ENCODE measurements at places on chromosomes 12 and 14.

DNA sequence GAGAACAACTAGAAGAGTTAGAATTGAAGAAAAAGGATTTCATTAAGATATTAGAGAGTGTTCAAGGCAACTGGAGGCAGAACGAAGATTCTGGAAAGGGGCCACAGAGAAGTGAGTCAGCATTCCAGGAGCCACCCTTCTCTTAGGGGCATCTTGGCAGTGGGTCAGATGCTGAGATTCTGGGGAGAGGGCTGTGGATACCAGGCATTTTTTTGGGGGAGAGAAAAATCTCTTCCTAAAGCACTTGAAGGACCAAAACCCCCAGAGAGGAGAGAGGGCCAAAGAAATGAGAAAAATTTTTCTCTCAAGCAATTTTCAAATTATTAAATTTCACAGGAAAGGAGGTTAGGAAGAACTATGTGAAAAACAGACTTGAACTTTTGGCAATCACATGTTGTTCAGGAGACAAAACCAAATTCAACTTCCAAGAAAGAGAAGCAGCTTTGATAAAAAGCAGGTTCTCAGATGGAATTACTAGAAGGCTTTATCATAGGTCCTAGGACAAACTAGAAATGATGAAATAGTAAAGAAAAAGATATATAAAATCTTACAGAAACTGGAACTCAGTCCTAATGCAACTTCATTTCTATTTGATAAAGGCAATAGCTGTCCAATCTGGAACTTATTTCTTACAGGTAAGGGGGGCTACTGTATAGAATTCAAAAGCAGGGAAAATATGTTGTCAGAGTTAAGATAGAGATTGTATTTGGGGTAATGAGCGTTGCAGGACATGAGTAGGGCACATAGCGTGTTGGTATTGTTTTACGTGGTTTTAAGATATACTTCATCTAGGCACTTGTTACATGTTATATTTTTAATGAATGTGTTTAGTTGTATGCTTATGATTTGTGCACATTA, 1.1 kb upstream of the CLEC2D start:
- no peak for DNase-seq

- DNase-seq: no peak
Observed at GRCh38 chr14:51432302-51432948, 192.4 kb downstream of the TMX1 start.

GRCh38 chr12:90841336-90841735, 113.6 kb downstream of the CCER1 start:
- no peak for DNase-seq

GRCh38 chr14:34452258-34452822, 9.7 kb downstream of the SPTSSA start:
- no peak for DNase-seq

DNA sequence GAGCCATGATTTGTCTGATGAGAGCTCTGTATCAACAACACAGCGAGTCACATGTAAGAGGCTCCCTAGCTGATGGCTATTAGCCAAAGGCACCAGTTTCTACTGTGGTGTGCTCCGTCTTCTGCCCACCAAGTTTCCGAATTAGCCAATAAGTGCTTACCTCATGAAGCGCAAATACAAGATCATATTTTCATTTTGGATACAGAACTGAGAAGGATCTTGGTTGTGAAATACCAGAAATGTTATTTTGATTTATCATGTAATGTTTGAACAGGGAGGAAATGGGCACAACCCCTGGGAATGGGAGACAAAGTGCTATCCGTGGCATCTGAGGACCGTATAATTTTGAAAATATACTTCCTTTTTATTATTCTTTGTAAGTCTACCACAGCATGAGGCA, 234.3 kb downstream of the DACT1 start:
- no peak for DNase-seq

DNA sequence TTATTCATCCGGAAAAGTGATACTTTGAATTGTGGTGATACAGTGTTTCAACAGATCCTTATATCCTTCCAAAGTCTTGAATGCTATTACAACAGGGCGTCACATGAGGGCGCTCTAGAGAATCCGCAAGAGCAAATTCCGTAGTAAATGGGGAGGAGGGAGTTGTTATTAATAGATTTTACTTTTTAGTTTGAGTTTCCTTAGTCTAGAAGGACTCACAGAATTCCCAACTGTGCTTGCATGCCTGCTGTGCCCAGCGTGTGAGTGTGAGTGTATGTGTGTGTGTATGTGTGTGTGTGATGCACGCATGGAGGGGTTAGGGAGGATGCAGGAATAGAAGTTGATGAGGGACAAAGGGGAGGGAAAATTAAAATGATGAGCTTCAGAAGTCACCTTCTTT, 375.3 kb downstream of the C12orf75 start:
- DNase-seq: peak; percentile 3

DNA sequence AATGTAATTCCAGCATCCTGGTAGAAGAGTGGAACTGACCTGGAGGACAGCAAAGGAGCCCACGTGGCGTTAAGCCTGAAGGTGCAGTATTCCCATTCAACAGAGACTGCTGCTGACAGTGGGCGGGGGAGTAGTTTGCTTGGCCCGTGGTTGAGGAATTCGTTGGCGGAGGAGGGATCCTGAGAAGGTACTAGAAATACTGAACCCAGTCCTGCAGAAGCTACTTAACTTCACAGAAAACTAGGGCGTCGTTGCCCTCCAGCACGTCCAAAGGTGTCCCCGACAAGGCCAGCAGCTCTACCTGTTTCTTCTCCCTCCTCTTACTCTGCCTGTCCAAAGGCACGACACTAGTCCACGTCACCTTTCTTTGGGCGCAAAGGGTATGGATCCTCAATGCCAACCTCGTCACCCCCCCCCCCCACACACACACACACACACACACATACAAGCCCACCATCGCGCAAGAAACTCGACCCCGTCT, 303 bp downstream of the PUS7L start:
- DNase-seq: no peak

DNA sequence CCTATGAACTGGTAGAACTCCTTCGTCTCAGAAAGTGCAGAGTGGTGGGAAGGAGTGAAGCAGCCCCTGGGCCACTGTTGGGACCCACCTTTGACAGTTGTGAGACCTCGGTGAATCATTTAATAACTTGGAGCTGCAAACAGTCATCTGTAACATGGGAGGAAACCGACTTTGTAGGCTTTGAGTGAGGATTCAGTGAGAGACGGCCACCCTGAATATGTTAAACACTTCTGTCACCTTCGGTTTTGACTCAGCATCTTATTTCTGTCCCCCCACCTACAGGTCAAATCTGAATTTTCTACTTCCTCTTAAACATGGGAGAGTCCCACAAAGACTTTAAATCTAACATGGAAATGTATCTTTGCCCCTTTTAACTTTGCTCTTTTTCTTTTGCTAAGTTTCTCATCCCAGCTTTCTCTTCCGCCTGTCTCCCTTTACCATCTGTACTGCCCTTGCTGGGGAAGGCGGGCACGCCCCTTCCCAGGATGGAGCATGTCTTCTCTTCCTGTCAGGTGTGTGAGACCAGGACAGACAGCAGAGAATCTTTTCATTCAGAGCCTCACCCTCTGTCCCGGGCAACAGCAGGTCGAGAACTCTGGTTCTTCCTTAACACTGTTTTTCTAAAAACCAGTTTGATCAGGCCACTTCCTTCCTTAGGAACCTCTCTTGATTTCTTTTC, 37.1 kb downstream of the ZC3H14 start:
- no peak for DNase-seq

- no peak for DNase-seq
Observed at GRCh38 chr14:92154283-92154942, 32.6 kb downstream of the CPSF2 start.

DNA sequence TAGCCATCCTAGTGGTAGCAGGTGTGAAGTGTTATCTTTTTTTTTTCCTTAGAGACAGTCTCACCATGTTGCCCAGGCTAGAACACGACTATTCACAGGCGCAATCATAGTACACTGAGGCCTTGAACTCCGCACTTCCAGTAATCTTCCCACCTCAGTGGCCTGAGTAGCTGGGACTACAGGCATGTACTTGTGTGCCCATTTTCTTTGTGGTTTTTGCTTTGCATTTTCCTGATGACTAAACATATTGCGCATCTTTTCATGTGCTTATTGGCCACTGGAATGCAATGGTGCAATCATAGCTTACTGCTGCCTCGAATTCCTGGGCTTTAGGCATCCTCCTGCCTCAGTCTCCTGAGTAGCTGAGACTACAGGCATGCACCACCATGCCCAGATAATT, 33.3 kb upstream of the GCH1 start:
- DNase-seq: no peak

DNA sequence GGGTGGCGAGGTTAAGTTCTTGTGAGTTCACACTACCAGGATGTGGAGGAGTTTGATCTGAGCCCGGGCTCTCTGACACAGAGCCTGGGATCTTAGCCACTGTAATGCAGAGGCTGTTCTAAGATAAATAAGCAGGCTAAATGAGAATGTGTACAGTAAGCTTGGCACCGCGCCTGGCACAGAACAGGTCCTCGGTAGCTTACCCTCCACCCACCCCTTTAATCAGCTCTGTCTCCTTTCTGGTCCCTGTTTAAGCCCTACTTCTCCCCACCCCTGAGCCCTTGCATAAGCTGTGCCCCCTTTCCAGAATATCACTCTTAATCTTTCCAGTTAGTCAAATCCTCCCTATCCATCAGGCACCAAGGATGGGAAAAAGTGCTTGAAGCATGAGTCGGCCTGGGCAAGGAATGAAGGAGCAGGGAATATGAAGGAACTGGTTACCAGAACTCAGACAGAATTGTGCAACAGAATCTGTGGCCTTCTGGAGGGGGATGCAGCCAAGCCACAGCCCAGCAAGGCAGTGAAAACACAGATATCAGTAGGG, 32.8 kb upstream of the CMKLR1 start:
- DNase-seq: peak; percentile 35

- DNase-seq: no peak
Observed at GRCh38 chr12:30145684-30146032, 361.9 kb upstream of the TMTC1 start.

DNA sequence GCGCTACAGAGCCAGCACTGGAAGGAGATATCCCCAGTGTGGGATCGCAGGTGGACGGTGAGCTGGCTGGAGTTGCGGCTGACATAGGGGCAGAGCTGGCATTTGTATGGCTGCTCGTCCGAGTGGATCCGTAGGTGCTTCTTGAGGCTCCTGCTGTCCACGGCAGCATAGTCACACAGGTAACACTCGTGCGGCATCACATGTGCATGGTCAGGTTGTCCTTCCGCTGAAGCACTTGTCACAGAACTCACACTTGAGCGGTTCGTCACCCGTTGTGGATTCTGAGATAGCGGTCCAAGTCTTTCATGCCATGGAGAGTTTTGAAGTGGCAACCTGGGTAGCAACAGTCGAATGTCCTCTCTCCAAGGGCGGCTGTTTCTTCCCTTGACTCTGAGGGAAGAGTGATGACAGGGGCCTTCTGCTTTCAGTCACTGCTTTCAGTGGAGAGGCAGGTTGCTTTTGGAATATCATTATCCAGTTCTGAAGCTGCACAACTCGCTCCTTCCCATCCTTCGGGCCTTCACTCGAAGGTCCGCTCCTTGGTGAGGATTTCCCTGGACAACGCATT, 37.0 kb upstream of the SAV1 start:
- no peak for DNase-seq

DNA sequence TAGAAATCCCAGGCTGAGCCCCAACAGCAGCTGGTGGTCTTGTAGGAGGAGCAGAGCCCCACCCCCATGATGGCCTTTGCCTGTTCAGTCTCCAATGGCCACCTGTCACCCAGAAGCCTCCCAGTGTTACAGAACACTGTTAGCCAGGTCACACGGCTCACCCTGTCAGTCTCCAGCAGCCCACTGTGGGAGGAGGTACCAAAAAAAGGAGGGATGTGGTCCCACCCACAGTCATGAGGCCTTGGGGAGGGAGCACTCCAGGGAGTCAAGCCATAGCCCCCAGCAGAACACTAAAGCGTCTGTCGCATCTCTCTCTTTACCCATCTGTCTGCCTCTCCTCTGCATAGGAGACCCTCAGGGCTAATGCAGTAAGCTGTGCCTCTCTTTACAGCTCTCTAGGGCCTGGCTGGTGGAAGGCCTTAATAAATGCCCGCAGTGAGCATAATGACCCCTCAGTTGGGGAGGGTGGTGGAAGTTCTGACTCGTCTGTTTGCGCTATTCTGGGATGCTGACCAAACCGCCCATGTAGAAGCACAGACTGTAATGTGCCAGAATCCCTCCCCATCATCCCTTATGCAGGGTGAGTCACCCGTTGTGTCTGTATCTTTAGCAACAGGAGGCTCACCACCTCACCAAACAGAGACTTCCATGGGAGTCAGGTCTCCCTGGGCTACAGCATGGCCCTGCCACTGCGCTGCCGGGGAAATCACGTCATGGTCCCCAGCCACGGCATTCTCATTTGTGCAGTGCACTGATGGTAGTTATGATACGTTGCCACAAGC, 14.6 kb downstream of the C14orf132 start:
- peak; percentile 88 for DNase-seq

- DNase-seq: no peak
Observed at GRCh38 chr12:119423285-119423684, 88.8 kb downstream of the CCDC60 start.

DNA sequence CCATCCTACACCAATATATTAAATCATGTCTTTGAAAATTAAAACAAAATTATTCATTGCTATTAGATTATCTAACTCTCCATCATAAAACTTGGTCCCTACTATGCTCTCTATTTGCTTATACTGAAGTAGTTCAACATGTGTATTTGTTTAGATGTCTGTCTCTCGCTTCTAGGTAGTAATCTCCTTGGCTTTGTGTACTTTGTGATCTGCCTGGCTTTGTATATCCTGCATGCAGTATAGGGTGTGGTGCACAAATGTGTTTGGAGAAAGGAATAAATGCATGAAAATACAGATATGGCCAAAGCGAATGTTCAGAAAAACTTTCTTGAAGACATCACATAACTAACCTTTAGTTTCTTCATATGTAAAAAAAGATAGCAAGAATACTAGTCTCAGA, 246.6 kb upstream of the LRFN5 start:
- no peak for DNase-seq

- DNase-seq: no peak
Observed at GRCh38 chr12:68975811-68976210, 42.8 kb upstream of the CPM start.

- no peak for DNase-seq
Observed at GRCh38 chr12:123839826-123840225, 77.7 kb downstream of the DNAH10 start.

DNA sequence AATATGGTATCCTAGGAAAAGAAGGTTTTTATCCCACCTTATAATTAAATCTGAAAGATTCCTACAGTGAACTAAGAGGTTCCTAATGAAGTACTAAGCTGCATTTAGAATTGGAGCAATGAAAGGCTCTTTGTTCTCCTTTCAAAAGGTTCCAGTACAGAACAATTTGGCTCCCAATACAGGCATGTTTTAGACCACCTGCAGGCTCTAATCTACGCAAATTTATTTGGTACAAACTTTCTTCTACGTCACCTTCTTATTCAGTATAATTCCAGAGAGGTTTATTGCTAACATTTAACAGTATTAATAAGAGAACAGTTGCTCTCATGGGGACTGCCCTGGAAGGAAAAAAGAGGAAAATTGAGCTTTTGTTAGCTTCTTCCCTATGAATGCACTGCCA, 37.6 kb upstream of the SLCO1C1 start:
- no peak for DNase-seq

GRCh38 chr12:124837958-124838803, 25.5 kb downstream of the SCARB1 start:
- peak; percentile 72 for DNase-seq

- no peak for DNase-seq
Observed at GRCh38 chr14:30260833-30261607, 297.9 kb upstream of the G2E3 start.
